ENCODE measurements at places on chromosomes 3 and 15. TPM values are rescaled to one million over a fixed set of nuclear protein-coding genes. Genes with fewer than 3 reads are reported as not detected.

GRCh38 chr15:59688423-59688781 lies 718 bp downstream of the BNIP2 start:
- H3K4me3 ChIP-seq, result peak overlapping the region; percentile 80
- peaks cover 18% of the 10 kb centered on the region for H3K4me1 ChIP-seq
- H3K27ac ChIP-seq, result peak overlapping the region; percentile 91
- H3K36me3 ChIP-seq, result peaks cover 35% of the 10 kb centered on the region
- no peaks in the 10 kb centered on the region for H3K27me3 ChIP-seq

- no peak overlapping the region for H3K27ac ChIP-seq
- H3K36me3 ChIP-seq, result peaks cover 49% of the 10 kb centered on the region
- peaks cover 2% of the 10 kb centered on the region for H3K4me1 ChIP-seq
- no peak overlapping the region for H3K4me3 ChIP-seq
Measured at GRCh38 chr15:77179541-77179998, 108.7 kb upstream of the TSPAN3 start.

Gene SPESP1
- not detected for total RNA-seq

GRCh38 chr3:132783152-132783551 lies 60.9 kb upstream of the NPHP3 start:
- no peak overlapping the region for H3K27ac ChIP-seq
- H3K36me3 ChIP-seq, result no peaks in the 10 kb centered on the region
- no peaks in the 10 kb centered on the region for H3K27me3 ChIP-seq
- H3K4me1 ChIP-seq, result no peaks in the 10 kb centered on the region

DNA sequence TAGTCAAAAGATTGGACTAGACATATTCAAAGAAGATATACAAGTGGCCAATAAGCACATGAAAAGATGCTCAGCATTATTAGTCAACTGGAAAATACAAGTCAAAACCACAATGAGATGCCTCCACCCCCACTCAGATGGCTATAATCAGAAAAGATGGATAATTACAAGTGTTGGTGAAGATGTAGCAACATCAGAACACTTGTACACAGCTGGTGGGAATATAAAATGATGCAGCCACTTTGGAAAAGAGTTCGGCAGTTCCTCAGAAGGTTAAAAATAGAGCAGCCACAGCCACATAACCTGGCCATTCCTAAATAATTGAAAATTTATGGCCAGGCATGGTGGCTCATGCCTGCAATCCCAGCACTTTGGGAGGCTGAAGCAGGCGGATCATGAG lies 38.4 kb downstream of the HEG1 start:
- DNase-seq, result no peak
- H3K27ac ChIP-seq, result no peak overlapping the region
- peaks cover 79% of the 10 kb centered on the region for H3K36me3 ChIP-seq
- no peaks in the 10 kb centered on the region for H3K27me3 ChIP-seq
- H3K4me1 ChIP-seq, result peaks cover 5% of the 10 kb centered on the region

DNA sequence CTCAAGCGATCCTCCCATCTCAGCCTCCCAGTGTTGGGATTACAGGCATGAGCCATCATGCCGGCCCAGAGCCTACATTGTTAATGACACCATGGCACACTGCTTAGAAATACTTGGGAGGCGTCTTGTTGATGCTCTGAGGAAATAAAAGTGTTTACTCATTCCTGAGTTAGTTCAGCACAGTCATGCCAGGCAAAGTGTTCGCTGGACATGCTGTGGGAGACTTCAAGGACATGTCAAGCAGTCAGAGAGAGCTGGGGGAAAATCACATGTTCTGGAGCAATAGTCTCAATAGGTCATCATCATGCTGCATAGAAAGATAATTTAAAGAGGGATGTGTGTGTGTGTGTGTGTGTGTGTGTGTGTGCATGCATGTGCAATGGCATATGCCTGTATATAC lies 37.5 kb downstream of the TTC23 start:
- peaks cover 13% of the 10 kb centered on the region for H3K36me3 ChIP-seq
- no peak overlapping the region for H3K4me3 ChIP-seq
- H3K4me1 ChIP-seq, result peaks cover 32% of the 10 kb centered on the region
- peak overlapping the region; percentile 94 for H3K27ac ChIP-seq

GRCh38 chr3:177307391-177307790 lies 110.1 kb upstream of the TBL1XR1 start:
- no peak overlapping the region for H3K27ac ChIP-seq
- H3K4me3 ChIP-seq, result no peak overlapping the region
- H3K4me1 ChIP-seq, result no peaks in the 10 kb centered on the region
- no peaks in the 10 kb centered on the region for H3K27me3 ChIP-seq
- H3K36me3 ChIP-seq, result no peaks in the 10 kb centered on the region
- DNase-seq, result no peak

DNA sequence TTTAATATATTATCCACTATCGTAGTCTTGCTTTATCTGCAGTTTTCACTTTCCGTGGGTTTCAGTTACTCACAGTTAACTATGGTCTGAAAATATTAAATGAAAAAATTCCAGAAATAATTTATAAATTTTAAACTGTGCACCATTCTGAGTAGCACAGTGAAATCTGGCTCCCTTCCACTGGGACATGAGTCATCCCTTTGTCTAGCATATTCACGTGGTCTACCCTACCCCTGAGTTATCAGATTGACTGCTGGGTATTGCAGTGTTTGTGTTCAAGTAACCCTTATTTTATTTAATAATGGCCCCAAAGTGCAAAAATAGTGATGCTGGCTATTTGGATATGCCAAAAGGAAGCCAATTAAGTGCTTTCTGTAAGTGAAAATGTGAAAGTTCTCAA lies 539.5 kb upstream of the AGTR1 start:
- H3K27me3 ChIP-seq, result no peaks in the 10 kb centered on the region
- no peak overlapping the region for H3K4me3 ChIP-seq
- no peak overlapping the region for H3K27ac ChIP-seq
- no peak for DNase-seq
- H3K4me1 ChIP-seq, result no peaks in the 10 kb centered on the region

Gene SAXO2
- total RNA-seq, result 4.0 TPM

Gene RETNLB
- not detected for total RNA-seq

- H3K27ac ChIP-seq, result no peak overlapping the region
- peaks cover 29% of the 10 kb centered on the region for H3K4me1 ChIP-seq
- H3K4me3 ChIP-seq, result no peak overlapping the region
- H3K36me3 ChIP-seq, result no peaks in the 10 kb centered on the region
Measured at GRCh38 chr15:95295896-95296625, 1034.4 kb upstream of the NR2F2 start.

DNA sequence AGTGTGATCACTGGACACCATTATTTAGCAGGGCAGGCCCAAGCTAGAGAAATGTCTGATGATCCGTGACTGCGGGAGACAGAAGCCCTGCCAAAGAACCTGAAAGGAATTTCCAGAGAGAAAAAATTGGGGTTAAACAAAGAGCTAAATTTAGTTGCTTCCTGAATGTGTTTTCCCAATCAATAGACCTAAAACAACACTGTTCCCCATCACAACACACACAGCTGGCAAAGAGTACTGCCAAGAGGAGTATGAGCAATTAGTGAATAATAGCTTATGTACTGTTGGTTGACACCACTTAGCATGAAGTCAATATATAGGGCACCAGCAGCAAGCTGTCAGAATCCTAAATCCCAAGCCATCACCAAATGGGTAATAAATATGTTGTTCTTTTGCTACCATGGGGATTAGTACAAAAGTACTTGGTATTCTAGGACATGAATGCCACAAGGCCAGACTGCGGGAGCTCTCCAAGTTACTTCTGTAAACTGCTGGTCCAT lies 35.7 kb downstream of the CLK3 start:
- no peak overlapping the region for H3K27ac ChIP-seq
- H3K27me3 ChIP-seq, result no peaks in the 10 kb centered on the region
- H3K36me3 ChIP-seq, result peaks cover 30% of the 10 kb centered on the region

GRCh38 chr3:197539651-197540051 lies 16.1 kb downstream of the BDH1 start:
- no peak for DNase-seq
- H3K36me3 ChIP-seq, result no peaks in the 10 kb centered on the region
- H3K4me3 ChIP-seq, result no peak overlapping the region

- 0 out of 2 replicates have a peak, but pooled peaks cover 5% of the 10 kb centered on the region for H3K27me3 ChIP-seq
- H3K36me3 ChIP-seq, result no peaks in the 10 kb centered on the region
- no peaks in the 10 kb centered on the region for H3K4me1 ChIP-seq
Measured at GRCh38 chr3:63386568-63386967, 108.5 kb downstream of the SYNPR start.

- peaks cover 11% of the 10 kb centered on the region for H3K4me1 ChIP-seq
- no peak for DNase-seq
- H3K36me3 ChIP-seq, result peaks cover 64% of the 10 kb centered on the region
- H3K27me3 ChIP-seq, result no peaks in the 10 kb centered on the region
- H3K27ac ChIP-seq, result no peak overlapping the region
- H3K4me3 ChIP-seq, result no peak overlapping the region
Measured at GRCh38 chr15:90957791-90958190, 3.1 kb downstream of the RCCD1 start.

GRCh38 chr15:51801391-51801835 lies 28.0 kb upstream of the TMOD3 start:
- DNase-seq, result no peak
- no peak overlapping the region for H3K27ac ChIP-seq
- H3K36me3 ChIP-seq, result no peaks in the 10 kb centered on the region
- no peak overlapping the region for H3K4me3 ChIP-seq
- H3K27me3 ChIP-seq, result no peaks in the 10 kb centered on the region
- no peaks in the 10 kb centered on the region for H3K4me1 ChIP-seq

Gene CHSY1
- 62.8 TPM for total RNA-seq

Gene RGMA
- 3.6 TPM for total RNA-seq

GRCh38 chr3:47542471-47543173 lies 29.1 kb upstream of the ELP6 start:
- no peak overlapping the region for H3K4me3 ChIP-seq
- H3K27ac ChIP-seq, result no peak overlapping the region
- no peaks in the 10 kb centered on the region for H3K36me3 ChIP-seq
- H3K4me1 ChIP-seq, result no peaks in the 10 kb centered on the region
- no peaks in the 10 kb centered on the region for H3K27me3 ChIP-seq
- DNase-seq, result no peak

Gene OR5K2
- total RNA-seq, result not detected

- H3K27me3 ChIP-seq, result no peaks in the 10 kb centered on the region
- H3K4me1 ChIP-seq, result no peaks in the 10 kb centered on the region
- no peak for DNase-seq
- H3K4me3 ChIP-seq, result no peak overlapping the region
- H3K36me3 ChIP-seq, result no peaks in the 10 kb centered on the region
Measured at GRCh38 chr3:127093312-127093711, 99.6 kb upstream of the PRR23E start.

DNA sequence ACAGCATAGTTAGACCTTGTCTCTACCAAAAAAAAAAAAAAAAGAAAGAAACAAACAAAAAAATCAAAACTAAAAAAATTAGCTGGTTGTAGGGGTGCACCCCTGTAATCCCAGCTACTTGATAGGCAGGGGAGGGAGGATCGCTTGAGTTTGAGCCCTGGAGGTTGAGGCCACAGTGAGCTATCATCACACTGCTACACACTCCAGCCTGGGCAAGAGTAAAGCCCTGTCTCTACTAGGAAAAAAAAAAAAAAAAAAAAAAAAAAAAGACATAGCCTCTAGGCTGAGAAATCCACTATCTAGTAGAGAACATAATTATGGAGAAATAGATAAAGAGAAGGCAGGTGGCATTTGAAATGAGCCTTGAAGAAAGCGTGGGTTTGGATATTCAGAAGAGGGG lies 2.2 kb upstream of the CHRNA5 start:
- H3K4me3 ChIP-seq, result no peak overlapping the region
- peaks cover 4% of the 10 kb centered on the region for H3K4me1 ChIP-seq
- H3K27ac ChIP-seq, result no peak overlapping the region
- DNase-seq, result no peak
- H3K27me3 ChIP-seq, result 0 out of 2 replicates have a peak, but pooled peaks cover 8% of the 10 kb centered on the region

GRCh38 chr15:69522361-69522760 lies 69.7 kb downstream of the RPLP1 start:
- H3K4me3 ChIP-seq, result no peak overlapping the region
- DNase-seq, result no peak

- no peaks in the 10 kb centered on the region for H3K27me3 ChIP-seq
- no peak overlapping the region for H3K27ac ChIP-seq
- no peak overlapping the region for H3K4me3 ChIP-seq
- no peak for DNase-seq
- peaks cover 44% of the 10 kb centered on the region for H3K4me1 ChIP-seq
- H3K36me3 ChIP-seq, result peaks cover 24% of the 10 kb centered on the region
Measured at GRCh38 chr3:16508243-16508578, 5.3 kb downstream of the RFTN1 start.

Gene OR5H1
- total RNA-seq, result not detected

GRCh38 chr15:85706779-85707518 lies 87.8 kb downstream of the KLHL25 start:
- peak overlapping the region; percentile 32 for H3K27ac ChIP-seq
- no peak overlapping the region for H3K4me3 ChIP-seq
- peaks cover 25% of the 10 kb centered on the region for H3K36me3 ChIP-seq
- H3K27me3 ChIP-seq, result no peaks in the 10 kb centered on the region
- H3K4me1 ChIP-seq, result peaks cover 16% of the 10 kb centered on the region

DNA sequence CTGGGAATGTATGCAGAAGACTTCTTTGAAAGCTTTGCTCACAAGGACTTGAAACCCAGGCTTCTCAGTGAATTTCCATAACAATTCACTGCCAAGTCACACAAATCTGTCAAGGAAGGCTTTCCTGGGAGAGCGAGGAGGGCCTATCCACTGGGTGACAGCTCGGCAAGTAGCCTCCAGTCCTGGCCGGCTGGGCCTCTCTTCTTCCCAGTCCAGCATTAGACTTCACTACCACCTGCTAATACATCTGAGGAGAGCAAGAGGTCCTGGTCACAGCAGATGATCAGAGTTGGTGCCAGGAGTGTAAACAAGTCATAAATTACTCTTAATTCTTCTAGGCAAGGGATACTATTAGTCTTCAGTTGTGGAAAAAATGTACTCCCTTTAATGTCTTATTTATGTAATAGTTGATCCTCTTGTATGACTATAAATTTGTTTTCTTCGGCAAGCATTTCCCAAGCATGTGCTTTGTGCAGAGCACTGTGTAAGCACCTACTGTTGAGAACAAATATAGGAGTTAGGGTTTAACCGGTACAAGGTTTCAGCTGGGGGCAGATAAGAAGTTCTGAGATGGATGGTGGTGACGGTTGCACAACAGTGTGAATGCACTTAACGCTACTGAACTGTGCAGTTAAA lies 162.9 kb downstream of the VGLL4 start:
- no peaks in the 10 kb centered on the region for H3K36me3 ChIP-seq
- peaks cover 30% of the 10 kb centered on the region for H3K4me1 ChIP-seq
- DNase-seq, result no peak
- H3K4me3 ChIP-seq, result no peak overlapping the region
- H3K27me3 ChIP-seq, result no peaks in the 10 kb centered on the region

GRCh38 chr15:72306211-72306785 lies 13.7 kb downstream of the CELF6 start:
- H3K4me3 ChIP-seq, result no peak overlapping the region
- DNase-seq, result no peak
- no peak overlapping the region for H3K27ac ChIP-seq
- no peaks in the 10 kb centered on the region for H3K36me3 ChIP-seq

GRCh38 chr3:112651071-112651470 lies 10.1 kb upstream of the CCDC80 start:
- no peaks in the 10 kb centered on the region for H3K36me3 ChIP-seq
- H3K4me1 ChIP-seq, result peaks cover 89% of the 10 kb centered on the region
- DNase-seq, result no peak
- H3K27ac ChIP-seq, result peak overlapping the region; percentile 50
- no peak overlapping the region for H3K4me3 ChIP-seq

GRCh38 chr3:66415867-66416428 lies 84.9 kb downstream of the LRIG1 start:
- H3K36me3 ChIP-seq, result peaks cover 13% of the 10 kb centered on the region
- H3K4me1 ChIP-seq, result peaks cover 40% of the 10 kb centered on the region
- H3K4me3 ChIP-seq, result no peak overlapping the region
- H3K27me3 ChIP-seq, result no peaks in the 10 kb centered on the region
- no peak overlapping the region for H3K27ac ChIP-seq

Measured in SJSA1 (cell line).